ENCODE measurements at places on chromosomes 12 and 14.
A peak's percentile ranks its signal among the peaks of the same experiment; 100 is the strongest.

DNA sequence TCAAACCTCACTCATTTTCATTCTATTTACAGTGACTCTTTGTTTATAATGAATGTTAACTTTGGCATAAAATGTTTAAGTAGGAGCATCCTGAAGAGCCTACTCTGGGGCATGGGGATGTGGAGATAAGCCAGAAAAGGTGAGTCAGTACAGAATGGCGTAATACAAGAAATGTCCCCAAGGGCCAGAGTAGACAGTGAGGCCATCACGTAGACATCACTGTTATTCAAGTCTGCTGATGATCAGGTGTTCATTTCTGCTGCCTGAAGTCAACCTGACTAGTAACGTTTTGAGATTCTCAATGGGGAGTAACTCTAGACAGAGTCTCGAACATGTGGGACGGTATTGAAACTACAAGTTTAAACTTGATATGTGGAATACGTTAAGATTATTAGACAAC lies 47.6 kb upstream of the PKP2 start:
- H3K27ac ChIP-seq, result no peak overlapping the region
- no peaks in the 10 kb centered on the region for H3K4me1 ChIP-seq
- H3K27me3 ChIP-seq, result no peaks in the 10 kb centered on the region
- H3K36me3 ChIP-seq, result no peaks in the 10 kb centered on the region
- no peak for DNase-seq

DNA sequence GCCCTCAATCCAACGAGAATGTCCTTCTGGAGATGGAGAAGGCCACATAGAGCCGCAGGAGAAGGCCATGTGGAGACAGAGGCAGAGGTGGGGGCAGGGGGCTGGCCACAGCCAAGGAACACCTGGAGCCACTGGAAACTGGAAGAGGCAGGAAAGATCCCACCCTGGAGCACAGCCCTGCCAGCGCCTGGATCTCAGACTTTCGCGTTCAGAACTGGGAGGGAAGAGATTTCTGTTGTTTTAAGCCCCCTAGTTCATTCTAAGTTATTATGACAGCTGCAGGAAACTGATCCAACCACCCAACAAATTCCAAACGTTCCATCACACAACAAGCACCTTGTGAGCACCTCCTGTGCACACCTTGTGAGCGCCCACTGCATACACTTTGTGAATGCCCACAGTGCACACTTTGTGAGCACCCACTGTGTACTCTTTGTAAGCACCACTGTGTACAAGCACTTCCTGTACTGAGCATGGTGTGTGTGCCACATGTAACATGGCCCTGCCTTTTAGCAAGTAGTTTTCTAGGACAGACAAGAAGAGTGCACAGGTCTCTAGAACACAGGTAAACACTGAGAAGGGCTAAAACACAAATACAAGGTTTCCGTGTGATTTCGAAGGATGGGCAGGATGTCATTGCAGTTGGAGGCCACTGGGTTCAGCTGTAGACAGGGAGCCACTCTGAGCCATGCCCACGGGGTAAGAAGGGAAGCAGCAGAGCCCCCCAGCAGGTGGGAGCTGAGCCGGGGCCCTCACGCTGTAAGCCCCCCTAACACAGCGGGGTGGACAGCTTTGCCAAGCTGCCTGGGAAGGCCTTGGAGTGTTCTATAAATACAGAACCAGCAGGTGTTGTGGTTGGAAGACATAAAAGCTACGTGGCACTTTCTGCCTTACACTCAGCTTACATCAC lies 15.4 kb downstream of the RIMBP2 start:
- no peak for DNase-seq
- no peaks in the 10 kb centered on the region for H3K27me3 ChIP-seq
- H3K27ac ChIP-seq, result no peak overlapping the region
- H3K36me3 ChIP-seq, result no peaks in the 10 kb centered on the region

DNA sequence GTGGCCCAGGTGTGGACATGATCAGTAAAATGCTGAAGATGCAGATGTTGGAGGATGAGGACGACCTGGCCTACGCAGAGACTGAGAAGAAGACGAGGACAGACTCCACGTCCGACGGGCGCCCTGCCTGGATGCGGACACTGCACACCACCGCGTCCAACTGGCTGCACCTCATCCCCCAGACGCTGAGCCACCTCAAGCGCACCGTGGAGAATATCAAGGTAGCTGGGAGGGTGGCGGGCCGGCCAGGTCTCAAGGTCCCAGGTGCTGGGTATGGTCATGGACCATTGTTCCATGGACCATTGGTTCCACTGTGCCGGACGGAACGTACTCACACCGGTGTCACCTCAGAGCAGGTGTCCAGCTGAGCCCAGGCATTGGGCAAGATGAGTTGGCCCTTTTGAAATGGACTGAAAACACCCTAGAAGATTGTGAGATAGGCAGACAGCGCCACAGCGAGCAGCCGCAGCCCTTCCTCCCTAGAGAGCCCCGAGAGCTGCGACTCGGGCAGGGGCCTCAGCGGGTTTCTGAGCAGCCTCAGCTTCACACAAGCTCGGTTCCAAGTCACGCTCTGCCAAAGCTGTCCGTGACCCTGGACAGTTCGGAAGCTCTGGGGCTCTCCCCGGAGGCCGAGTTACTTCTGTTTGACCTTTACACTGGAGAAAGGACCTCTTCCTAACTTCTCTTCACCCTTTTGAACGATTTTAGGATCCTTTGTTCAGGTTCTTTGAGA lies 38.9 kb downstream of the HSP90AA1 start:
- no peaks in the 10 kb centered on the region for H3K27me3 ChIP-seq
- no peak overlapping the region for H3K27ac ChIP-seq
- H3K4me3 ChIP-seq, result no peak overlapping the region

GRCh38 chr12:67558775-67559174 lies 89.8 kb upstream of the DYRK2 start:
- H3K27ac ChIP-seq, result no peak overlapping the region
- no peak for DNase-seq
- H3K4me3 ChIP-seq, result no peak overlapping the region
- H3K36me3 ChIP-seq, result no peaks in the 10 kb centered on the region

DNA sequence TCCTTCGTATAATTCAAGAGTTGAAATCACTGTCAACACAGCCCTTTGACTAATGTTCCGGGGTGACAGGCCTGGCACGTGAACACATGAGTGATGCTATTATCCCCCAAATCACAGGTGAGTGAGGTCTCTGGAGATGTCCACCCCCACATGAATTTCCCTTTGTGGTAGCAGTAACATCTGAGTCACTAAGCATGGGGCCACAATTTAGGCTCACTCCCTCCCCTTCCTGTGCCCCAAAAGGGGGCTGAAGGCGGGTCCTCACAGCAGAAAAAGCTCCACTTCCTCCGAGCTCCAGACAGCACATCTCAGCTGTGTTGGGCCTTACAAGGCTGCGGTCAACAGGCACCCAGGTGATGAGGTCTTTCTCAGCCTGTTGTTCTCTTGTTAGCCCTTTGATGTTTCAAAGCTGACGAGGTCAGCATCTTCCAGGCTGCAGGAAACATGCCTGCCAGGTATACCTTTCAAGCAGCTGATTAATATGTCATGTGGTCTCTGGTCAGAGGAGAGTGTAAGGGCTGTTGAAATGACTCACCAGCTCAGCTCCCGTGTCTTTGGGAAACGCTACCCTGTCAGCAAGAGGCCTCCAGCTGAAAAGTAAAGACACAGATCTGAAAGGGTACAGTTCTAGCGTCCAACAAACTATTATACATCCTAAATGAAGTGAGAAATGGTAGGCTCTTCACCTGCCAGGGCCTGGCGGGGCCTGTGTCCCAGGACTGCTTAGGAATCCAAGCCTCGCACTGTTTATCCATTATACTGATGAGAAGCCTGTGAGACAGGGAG lies 107.3 kb downstream of the ZFP36L1 start:
- H3K4me1 ChIP-seq, result peaks cover 59% of the 10 kb centered on the region
- H3K27ac ChIP-seq, result peak overlapping the region; percentile 87
- DNase-seq, result peak; percentile 92
- H3K27me3 ChIP-seq, result no peaks in the 10 kb centered on the region
- no peak overlapping the region for H3K4me3 ChIP-seq

GRCh38 chr12:104486943-104487819 lies 30.4 kb downstream of the CHST11 start:
- peaks cover 71% of the 10 kb centered on the region for H3K4me1 ChIP-seq
- peak overlapping the region; percentile 4 for H3K27ac ChIP-seq
- DNase-seq, result no peak
- no peaks in the 10 kb centered on the region for H3K27me3 ChIP-seq

- H3K36me3 ChIP-seq, result no peaks in the 10 kb centered on the region
- H3K4me1 ChIP-seq, result no peaks in the 10 kb centered on the region
- no peak overlapping the region for H3K27ac ChIP-seq
- H3K4me3 ChIP-seq, result no peak overlapping the region
Measured at GRCh38 chr14:88950069-88950468, 125.6 kb downstream of the TTC8 start.

GRCh38 chr14:26605602-26606001 lies 7.8 kb upstream of the NOVA1 start:
- H3K4me1 ChIP-seq, result no peaks in the 10 kb centered on the region
- no peak overlapping the region for H3K27ac ChIP-seq
- no peaks in the 10 kb centered on the region for H3K36me3 ChIP-seq
- no peak overlapping the region for H3K4me3 ChIP-seq
- no peaks in the 10 kb centered on the region for H3K27me3 ChIP-seq
- no peak for DNase-seq

DNA sequence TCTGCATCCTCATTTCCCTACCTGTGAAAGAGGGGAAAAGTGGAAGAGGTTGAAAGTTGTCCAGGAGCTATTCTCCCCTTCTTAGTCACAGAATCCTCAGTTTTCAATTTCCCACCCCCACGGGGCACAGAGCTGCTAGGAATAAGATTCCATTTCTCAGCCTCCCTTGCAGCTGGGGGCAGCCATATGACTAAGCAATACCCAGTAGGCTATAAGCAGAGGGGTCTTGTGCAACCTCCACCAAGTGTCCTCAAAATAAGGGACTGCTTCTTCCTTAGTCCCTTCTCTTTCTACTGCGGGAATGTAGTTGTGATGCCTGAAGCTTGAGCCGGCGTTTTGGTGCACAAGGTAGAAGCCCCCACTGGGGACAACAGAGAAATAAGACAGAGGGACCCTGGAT lies 40.9 kb downstream of the VWF start:
- H3K36me3 ChIP-seq, result no peaks in the 10 kb centered on the region
- DNase-seq, result no peak
- no peaks in the 10 kb centered on the region for H3K4me1 ChIP-seq
- H3K4me3 ChIP-seq, result no peak overlapping the region
- H3K27ac ChIP-seq, result no peak overlapping the region

- no peak overlapping the region for H3K4me3 ChIP-seq
- no peak for DNase-seq
- no peaks in the 10 kb centered on the region for H3K36me3 ChIP-seq
- no peaks in the 10 kb centered on the region for H3K27me3 ChIP-seq
- no peak overlapping the region for H3K27ac ChIP-seq
Measured at GRCh38 chr12:115172521-115172920, 488.5 kb upstream of the TBX3 start.

- H3K4me3 ChIP-seq, result no peak overlapping the region
- H3K27ac ChIP-seq, result no peak overlapping the region
- no peaks in the 10 kb centered on the region for H3K4me1 ChIP-seq
- DNase-seq, result no peak
- no peaks in the 10 kb centered on the region for H3K36me3 ChIP-seq
Measured at GRCh38 chr14:105138551-105139111, 29.9 kb downstream of the JAG2 start.

All from CD4-positive, alpha-beta T cell (primary cell).